ENCODE measurements at places on chromosomes 2 and 18.

GRCh38 chr2:127193164-127193966, 26.7 kb downstream of the CYP27C1 start:
- DNase-seq = no peak

GRCh38 chr2:74461187-74462053, 3.2 kb downstream of the WBP1 start:
- no peak for DNase-seq

DNA sequence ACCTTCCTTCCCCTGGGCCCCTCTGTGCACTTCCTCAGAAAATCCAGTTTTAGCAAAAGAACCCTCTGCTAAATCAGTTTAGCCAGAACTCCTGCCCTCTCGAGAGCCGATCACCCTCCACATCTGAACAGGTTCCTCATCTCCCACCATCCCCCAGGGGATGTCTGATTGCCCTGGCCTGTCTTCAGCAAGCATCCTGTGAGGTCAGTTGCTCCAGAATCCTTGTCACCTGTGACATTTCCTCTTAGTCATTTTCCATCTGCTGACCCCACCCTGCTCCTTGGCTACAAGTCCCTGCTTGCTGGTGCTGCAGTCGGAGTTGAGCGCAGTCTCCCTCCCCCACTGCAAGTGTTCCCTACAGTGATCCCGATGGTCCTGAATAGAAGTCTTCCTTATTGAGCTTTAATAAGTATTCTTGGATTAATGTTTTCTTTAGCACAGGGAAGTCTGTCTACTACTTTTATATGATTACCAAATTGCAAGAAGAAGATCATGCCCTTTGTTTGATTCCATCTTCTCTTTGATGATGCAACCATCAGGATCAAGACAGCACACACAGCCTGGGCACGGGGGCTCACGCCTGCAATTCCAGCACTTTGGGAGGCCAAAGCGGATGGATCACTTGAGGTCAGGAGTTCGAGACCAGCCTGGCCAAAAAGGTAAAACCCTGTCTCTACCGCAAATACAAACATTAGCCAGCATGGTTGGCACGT, 30.9 kb upstream of the UBE2F start:
- DNase-seq = no peak

- DNase-seq = no peak
Observed at GRCh38 chr18:78699499-78699898, 280.1 kb upstream of the SALL3 start.

DNA sequence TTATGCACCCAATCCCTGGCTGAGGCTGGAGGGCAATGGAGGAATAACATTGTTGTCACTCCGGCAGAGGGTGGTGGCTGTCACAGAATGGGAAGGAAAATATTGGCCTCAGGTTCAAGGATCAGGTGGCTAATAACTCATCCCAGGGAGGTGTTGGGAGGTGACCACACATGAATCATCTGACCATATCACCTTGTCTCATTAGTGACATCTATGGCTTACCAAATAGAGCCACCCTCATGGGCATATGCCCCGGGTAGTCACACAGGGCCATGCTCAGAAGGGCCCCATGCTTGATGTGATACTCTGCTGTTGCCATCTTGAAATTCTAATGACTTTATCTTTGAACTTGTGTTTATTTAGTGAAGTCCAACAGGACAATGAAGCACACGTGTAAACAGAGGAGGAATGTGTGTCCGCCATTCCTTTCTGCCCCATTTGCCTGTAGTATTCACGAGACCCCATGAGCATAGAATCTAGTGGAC, 27.5 kb upstream of the HK2 start:
- DNase-seq = no peak

DNA sequence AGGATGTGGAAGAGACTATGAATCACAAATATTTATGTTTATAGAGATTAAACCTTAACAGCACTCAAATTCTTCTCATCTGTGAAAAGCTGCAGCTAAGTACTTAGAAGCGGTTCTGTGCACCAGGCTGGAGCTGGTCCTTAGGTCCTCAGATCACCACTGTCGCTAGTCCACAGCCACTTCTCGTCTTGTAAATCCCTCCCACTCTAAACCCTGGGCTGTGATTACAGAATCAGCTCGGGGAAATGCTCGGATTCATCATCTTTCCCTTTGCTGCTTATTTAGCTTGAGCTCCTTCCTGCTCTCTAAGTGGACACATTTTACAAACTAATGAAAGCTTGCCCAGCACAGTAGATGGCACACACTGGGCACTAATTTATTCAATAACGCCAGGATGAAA, 61.7 kb downstream of the RNF152 start:
- DNase-seq = no peak

GRCh38 chr2:31335921-31336585, 78.5 kb downstream of the XDH start:
- DNase-seq = no peak

DNA sequence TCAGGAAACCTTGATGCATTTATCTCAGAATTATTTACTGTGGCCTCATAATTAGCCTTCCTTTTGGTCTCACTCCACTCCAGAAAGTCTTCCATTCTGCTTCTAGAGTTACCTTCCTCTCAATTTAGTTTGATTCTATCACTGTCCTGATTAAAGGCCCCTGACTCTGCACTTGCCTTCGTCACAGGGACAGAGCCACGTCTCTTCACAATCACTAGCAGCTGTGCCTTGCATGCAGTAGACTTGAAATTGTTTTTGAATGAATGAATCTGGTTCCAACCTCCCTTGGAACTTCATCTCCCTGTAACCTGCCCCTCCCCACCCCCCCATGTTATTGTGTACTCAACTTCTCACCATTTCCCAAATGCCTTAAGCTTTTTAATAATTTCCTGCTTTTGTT, 52.4 kb downstream of the OSBPL6 start:
- no peak for DNase-seq

GRCh38 chr2:63300835-63301234, 250.2 kb downstream of the OTX1 start:
- no peak for DNase-seq

DNA sequence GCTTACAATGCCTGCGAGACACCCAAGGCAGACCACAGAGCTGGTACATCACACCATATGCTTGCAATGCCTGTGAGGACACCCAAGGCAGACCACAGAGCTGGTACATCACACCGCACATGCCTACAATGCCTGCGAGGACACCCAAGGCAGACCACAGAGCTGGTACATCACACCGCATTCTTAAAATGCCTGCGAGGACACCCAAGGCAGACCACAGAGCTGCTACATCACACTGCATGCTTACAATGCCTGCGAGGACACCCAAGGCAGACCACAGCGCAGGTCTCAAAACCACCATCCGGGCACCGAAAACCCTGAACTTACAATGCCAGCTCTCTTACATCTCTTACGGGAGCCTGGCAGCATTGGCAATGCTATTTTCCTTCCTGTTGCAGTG, 799.6 kb downstream of the GALR1 start:
- DNase-seq = no peak

DNA sequence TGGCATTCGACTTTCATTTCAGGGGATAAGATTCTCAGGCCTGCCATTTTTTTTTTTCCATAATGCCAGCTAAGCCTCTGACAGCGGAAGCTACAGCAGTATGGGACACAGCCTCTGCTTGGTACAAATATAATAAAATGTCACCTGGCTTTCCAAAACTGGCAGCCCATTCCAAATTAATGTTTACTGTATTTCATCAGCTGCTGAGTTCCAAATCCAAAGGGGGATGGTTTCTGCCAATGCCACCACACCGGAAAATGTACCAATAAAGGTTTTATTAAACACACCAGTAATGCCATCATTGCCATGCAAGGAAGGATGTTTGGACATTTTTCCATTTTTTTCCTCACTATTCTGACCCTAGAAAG, 275.8 kb upstream of the CCDC68 start:
- no peak for DNase-seq

GRCh38 chr2:26670171-26670570, 22.4 kb upstream of the KCNK3 start:
- DNase-seq = no peak

- DNase-seq = no peak
Observed at GRCh38 chr2:190811811-190812210, 68.8 kb upstream of the GLS start.

GRCh38 chr2:14354231-14354630, 278.3 kb upstream of the LRATD1 start:
- DNase-seq = no peak
